ENCODE measurements at places on chromosomes 1 and 21. TPM values are rescaled to one million over a fixed set of nuclear protein-coding genes. Genes with fewer than 3 reads are reported as not detected.

DNA sequence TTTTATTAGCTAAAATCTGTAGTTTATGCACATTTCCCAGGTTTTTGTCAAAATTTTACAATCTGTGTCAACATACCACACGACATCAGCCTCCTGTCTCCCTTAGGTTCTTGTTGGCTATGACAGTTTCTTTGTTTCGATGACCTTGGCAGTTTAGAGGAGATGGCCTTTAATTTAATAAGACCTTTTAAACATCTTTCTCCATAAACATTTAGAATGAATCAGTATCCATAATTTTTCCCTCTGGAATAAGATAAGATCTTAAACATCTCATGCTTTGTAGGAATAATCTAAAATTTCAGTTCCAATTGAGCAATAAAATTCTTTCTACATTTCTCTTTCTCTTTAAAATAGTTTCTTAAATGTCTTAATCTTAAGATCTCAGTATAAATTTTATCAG lies 28.7 kb upstream of the DYRK1A start:
- no peak overlapping the region for H3K27ac ChIP-seq
- no peaks in the 10 kb centered on the region for H3K27me3 ChIP-seq
- no peaks in the 10 kb centered on the region for H3K4me1 ChIP-seq
- H3K4me3 ChIP-seq, result no peak overlapping the region
- no peak for DNase-seq
- H3K36me3 ChIP-seq, result no peaks in the 10 kb centered on the region

GRCh38 chr1:108850929-108851328 lies 6.0 kb downstream of the AKNAD1 start:
- H3K4me1 ChIP-seq, result no peaks in the 10 kb centered on the region
- no peak for DNase-seq
- no peak overlapping the region for H3K4me3 ChIP-seq
- H3K27ac ChIP-seq, result no peak overlapping the region
- no peaks in the 10 kb centered on the region for H3K27me3 ChIP-seq

DNA sequence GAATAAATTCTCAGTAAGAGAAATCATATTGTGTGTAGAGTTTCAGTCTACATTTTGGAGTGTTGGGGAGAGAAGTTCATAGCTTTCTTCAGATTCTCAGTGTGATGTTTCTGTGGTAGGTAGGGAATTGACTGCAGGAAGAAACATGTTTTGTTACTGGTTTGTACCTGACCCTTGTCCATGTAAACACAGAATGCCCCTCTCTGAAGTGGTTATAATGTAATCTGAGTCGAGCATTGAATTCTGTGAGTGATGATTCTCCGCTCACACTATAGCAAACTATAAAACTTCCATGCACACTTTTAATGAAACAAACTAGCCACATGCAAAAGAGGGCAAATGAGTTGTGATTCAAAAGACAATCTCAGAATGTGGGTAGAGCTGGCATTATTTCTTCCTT lies 433.2 kb downstream of the USP25 start:
- no peak for DNase-seq
- H3K4me1 ChIP-seq, result no peaks in the 10 kb centered on the region
- no peak overlapping the region for H3K4me3 ChIP-seq
- H3K27ac ChIP-seq, result no peak overlapping the region
- no peaks in the 10 kb centered on the region for H3K27me3 ChIP-seq

DNA sequence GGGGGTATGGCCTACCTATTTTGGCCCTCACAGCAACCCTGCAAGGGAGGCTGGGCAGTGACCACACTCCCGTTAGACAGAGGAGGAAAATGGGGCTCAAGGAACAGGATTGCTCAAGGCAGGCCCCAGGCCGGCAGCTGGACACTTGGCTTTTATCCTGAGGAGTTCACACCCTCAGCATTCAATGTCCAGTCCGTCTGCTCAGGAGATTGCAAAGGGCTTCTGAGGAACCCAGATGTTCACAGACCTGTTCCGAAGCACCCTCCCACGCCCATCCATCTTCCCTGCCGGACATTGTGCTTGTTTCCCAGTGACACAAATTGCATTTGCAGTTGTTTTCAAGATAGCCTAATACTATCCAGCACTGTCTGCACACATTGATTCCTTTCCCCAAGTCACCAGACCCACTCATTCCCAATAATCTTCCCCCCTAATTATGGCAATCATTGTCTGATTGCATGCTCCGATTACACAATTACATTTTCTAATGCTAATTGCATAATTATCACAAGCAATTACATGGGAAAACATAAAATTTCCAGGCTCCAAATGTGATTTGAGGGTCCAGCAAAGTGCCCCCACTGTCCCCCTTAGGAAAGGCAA lies 4.3 kb upstream of the UBL4B start:
- H3K4me3 ChIP-seq, result no peak overlapping the region
- H3K36me3 ChIP-seq, result no peaks in the 10 kb centered on the region
- DNase-seq, result no peak

- H3K4me1 ChIP-seq, result no peaks in the 10 kb centered on the region
- H3K4me3 ChIP-seq, result peak overlapping the region; percentile 87
- H3K36me3 ChIP-seq, result no peaks in the 10 kb centered on the region
- DNase-seq, result no peak
- no peaks in the 10 kb centered on the region for H3K27me3 ChIP-seq
Measured at GRCh38 chr1:202888221-202888530, 773 bp downstream of the RABIF start.

Gene GPR3
- not detected for total RNA-seq

DNA sequence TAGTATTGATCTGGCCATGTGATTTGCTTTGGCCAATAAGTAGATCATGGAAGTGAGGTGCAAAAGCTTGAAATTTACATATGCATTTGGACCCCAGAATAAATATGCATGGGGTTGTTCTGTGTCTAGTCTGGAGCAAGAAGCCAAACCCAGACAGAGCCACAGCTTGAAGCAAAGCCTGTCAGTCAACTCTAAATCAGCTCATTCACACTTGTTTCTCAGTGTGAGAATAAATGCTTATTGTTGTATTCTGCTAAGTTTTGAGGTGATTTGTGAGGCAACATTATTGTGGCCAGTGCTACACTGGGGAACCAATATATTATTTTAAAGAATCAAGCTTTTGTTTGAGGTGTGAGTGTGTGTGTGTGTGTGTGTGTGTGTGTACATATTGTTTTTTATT lies 12.2 kb upstream of the PGLYRP3 start:
- H3K4me3 ChIP-seq, result no peak overlapping the region
- H3K36me3 ChIP-seq, result no peaks in the 10 kb centered on the region
- no peak for DNase-seq
- no peaks in the 10 kb centered on the region for H3K27me3 ChIP-seq
- H3K4me1 ChIP-seq, result no peaks in the 10 kb centered on the region
- H3K27ac ChIP-seq, result no peak overlapping the region

DNA sequence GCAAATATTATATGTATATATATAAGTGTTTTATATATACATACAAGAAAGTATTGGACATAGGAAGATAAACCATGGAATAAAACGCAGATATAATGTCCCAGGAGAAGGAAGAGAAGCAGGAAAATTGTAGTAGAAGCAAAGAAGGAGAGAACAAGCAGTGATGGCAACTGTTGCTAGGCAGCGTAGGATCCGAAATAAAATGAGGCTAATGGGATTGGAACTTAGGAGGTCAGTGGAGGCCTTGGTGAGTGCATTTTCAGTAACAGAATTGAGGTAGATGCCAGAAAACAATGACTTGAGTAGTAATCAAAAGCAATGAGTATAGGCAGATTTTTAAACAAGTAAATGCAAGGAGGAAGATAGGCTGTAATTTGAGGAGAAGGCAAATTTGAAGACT lies 265.8 kb downstream of the LRRC7 start:
- no peak for DNase-seq
- H3K27me3 ChIP-seq, result no peaks in the 10 kb centered on the region
- no peak overlapping the region for H3K27ac ChIP-seq
- H3K4me1 ChIP-seq, result no peaks in the 10 kb centered on the region
- no peaks in the 10 kb centered on the region for H3K36me3 ChIP-seq
- no peak overlapping the region for H3K4me3 ChIP-seq

GRCh38 chr1:39646232-39647081 lies 7.0 kb upstream of the HEYL start:
- H3K36me3 ChIP-seq, result no peaks in the 10 kb centered on the region
- peak; percentile 28 for DNase-seq
- H3K27ac ChIP-seq, result no peak overlapping the region

DNA sequence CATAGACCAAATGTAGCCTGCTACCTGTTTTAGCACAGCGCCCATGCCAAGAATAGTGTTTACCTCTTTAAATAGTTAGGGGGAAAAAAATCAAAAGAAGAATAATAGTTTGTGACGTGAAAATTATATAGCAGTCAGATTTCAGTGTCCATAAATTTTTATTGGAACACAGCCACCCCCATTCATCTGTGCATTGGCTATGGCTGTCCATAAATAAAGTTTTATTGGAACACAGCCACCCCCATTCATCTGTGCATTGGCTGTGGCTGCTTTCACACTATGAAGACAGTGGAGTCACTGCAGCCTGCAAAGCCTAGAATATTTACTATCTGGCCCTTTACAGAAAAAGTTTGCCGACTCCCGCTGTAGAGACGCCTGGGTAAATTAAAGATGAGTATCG lies 20.9 kb downstream of the EPHX1 start:
- H3K36me3 ChIP-seq, result no peaks in the 10 kb centered on the region
- H3K27ac ChIP-seq, result no peak overlapping the region
- no peaks in the 10 kb centered on the region for H3K4me1 ChIP-seq
- H3K4me3 ChIP-seq, result no peak overlapping the region

DNA sequence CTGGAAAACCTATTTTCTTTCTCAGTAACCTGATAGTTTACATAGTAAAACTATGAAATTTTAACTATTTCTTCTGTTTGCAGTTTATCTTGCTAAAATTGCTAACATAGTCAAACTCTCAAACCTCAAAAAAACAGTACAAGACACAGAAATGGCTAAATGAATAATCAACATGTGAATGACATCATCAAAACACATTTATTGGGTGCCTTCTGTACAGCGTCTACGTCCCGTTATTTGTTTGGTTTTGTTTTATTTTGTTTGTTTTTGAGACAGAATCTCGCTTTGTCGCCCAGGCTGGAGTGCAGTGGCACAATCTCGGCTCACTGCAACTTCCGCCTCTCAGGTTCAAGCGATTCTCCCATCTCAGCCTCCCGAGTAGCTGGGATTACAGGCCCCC lies 11.2 kb downstream of the RBM34 start:
- no peak for DNase-seq
- H3K36me3 ChIP-seq, result no peaks in the 10 kb centered on the region
- no peak overlapping the region for H3K4me3 ChIP-seq

DNA sequence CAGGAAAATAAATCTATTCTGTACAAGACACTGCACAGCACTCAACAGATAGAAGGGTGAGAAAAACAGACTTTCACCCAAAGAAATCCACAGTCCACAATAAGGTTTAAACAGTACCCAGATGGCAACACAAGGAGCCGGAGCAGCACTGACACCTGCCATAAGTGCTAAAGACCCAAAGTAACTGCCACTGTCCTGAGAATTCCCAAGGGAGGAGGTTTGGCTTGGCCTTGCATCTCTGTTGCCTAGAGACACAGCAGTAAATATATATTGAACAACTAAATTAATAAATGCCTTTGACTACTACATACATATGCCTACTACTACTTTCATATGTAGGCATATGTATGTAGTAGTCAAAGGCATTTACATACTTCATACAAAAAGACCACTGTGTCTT lies 68.0 kb downstream of the VAV3 start:
- DNase-seq, result no peak
- no peak overlapping the region for H3K27ac ChIP-seq
- no peaks in the 10 kb centered on the region for H3K36me3 ChIP-seq
- no peaks in the 10 kb centered on the region for H3K27me3 ChIP-seq
- no peak overlapping the region for H3K4me3 ChIP-seq

DNA sequence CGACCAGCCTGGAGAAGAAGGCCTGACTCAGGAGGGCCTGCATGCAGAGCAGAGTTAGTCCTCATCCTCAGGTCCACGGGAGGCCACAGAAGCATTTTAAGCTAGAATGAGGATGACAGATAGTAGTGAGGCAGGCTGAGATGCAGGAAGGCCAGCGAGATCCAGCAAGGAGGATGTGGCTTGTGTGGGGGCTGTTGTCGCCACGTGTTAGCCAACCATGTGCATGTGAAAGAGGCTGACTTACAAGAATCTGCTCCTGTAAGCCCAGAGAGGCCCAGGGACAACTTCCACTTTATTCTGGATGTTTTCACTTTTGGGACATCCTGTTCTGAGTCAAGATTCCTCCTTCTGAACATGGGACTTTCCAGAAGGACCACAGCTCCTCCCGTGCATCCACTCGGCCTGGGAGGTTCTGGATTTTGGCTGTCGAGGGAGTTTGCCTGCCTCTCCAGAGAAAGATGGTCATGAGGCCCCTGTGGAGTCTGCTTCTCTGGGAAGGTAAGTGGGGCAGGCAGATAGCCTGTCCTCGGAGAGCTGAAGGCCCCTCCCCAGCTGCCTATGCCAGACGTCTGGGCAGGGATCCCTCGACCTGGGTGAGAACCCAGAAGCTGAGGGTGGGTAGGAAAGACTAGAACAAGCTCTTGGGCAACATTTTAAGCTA lies at the start of gene SLAMF8:
Gene SLAMF8 (plus strand): TSS at position 433 of the 661 bp plus-strand sequence. CDS start 26 bp downstream, at position 459.
- no peak for DNase-seq

DNA sequence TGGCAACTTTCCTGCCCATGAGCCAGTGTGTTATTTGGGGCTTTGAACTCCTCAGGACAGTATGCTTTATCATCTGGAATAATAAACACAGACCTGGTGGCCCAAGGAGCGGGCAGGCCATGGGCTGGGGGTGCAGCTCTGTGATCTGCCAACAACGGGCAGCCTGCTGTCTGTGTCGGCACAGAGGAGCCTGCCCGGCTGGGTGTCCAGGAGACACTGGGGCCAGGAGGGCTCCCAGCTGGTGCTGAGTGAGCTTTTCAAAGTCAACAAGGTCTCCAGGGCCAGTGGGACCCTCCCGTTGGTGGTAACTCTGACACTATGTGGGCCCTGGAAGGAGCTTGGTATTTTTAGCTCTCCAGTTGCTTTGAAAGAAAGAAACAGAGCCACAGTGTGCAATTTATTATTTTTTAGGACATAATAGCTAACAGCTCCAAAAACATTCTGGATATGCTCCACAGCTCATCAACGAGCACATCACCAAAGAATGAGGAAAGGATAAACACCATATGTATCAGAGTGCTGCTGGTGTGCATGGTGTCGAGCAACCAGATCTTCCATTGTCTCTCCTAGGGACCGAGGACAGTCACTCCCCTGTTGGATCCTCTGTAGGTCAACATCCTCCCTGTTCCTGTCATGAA lies 488.7 kb upstream of the USP24 start:
- no peak overlapping the region for H3K27ac ChIP-seq
- DNase-seq, result no peak
- no peak overlapping the region for H3K4me3 ChIP-seq
- no peaks in the 10 kb centered on the region for H3K36me3 ChIP-seq
- H3K27me3 ChIP-seq, result no peaks in the 10 kb centered on the region

Gene GPR161
- total RNA-seq, result 0.46 TPM

- DNase-seq, result peak; percentile 77
- H3K27me3 ChIP-seq, result no peaks in the 10 kb centered on the region
- H3K36me3 ChIP-seq, result no peaks in the 10 kb centered on the region
Measured at GRCh38 chr1:10507111-10507879, 32.5 kb downstream of the PEX14 start.

- H3K4me3 ChIP-seq, result no peak overlapping the region
- no peak overlapping the region for H3K27ac ChIP-seq
- no peaks in the 10 kb centered on the region for H3K27me3 ChIP-seq
- H3K4me1 ChIP-seq, result no peaks in the 10 kb centered on the region
- DNase-seq, result no peak
- H3K36me3 ChIP-seq, result no peaks in the 10 kb centered on the region
Measured at GRCh38 chr1:107935396-107936064, 29.4 kb downstream of the VAV3 start.

- H3K4me3 ChIP-seq, result no peak overlapping the region
- no peaks in the 10 kb centered on the region for H3K36me3 ChIP-seq
- no peak for DNase-seq
- H3K27me3 ChIP-seq, result no peaks in the 10 kb centered on the region
- H3K4me1 ChIP-seq, result no peaks in the 10 kb centered on the region
Measured at GRCh38 chr1:212310383-212310782, 25.2 kb downstream of the PPP2R5A start.
